ENCODE measurements at places on chromosomes 2 and 18. TPM values are rescaled to one million over a fixed set of nuclear protein-coding genes. Genes with fewer than 3 reads are reported as not detected.

Gene SP100
- total RNA-seq: 60.4 TPM

Gene SLC9A2
- total RNA-seq: not detected

Gene PLGLB1
- total RNA-seq: 1.8 TPM

Gene ELP2
- total RNA-seq: 281 TPM

Gene NAB1
- total RNA-seq: 41.2 TPM

All from smooth muscle cell of bladder (primary cell).